CD4-positive, alpha-beta T cell treated with Interleukin-2 at 100 ng/mL for 4 hours (primary cell): ENCODE measurements at places on chromosomes 11 and 22.
A peak's percentile ranks its signal among the peaks of the same experiment; 100 is the strongest.

DNA sequence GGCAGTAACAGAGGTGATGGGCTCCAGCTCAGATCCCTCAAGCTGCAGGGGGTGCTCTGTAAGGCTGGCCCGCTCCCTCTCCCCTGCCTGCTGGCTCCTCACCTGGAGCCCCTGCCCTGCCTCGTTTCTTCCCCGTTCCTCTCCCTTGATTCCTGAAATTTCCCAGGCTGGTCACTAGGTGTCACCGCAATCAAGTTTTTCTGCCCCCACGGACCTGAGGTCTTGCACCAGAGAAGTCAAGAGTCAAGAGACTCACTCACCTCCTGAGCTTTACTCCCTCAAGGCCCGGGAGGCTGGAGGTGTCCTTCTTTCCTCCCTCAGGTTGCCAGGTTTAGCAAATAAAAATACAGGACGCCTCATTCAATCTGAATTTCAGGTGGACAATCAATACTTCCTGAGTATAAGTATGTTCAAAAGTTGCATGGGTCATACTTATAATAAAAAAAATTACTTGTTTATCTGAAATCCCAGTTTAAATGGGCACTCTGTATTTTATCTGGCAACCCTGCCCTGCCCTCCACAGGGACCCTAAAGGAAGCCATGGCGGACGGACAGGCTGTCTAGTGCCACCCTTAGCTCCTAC, 69.2 kb downstream of the SCUBE1 start:
- peak; percentile 59 for DNase-seq

GRCh38 chr11:58617976-58618557, 4.4 kb upstream of the CNTF start:
- no peak for DNase-seq

DNA sequence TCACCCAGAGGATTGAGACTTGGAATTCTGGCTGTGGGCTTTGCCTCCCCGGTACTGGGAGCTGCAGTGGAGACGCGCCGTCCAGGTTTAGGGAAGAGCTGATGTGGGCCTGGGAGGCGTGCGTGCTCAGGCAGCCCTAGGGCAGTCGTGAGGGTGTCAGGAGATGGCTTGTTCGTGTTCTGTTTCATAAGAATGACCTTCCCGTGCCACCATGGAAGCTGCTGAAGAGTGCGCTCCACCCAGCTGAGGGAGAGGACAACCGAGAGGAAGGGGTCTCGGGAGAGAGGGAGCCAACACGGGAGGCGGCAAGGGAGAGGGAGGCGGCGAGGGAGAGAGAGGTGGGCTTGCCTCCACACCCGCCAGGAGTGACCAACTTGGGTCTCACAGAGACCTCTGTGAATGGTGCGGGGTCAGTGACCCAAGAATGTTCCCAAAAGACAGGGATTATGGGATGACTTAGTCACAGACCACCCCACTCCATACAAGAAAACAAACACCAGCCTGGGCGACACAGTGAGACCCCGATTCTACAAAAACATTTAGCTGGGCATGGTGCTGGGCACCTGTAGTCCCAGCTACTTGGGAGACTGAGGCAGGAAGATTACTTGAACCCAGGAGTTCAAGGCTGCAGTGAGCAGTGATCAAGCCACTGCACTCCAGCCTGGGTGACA, 14.7 kb upstream of the TRMU start:
- DNase-seq, result no peak

DNA sequence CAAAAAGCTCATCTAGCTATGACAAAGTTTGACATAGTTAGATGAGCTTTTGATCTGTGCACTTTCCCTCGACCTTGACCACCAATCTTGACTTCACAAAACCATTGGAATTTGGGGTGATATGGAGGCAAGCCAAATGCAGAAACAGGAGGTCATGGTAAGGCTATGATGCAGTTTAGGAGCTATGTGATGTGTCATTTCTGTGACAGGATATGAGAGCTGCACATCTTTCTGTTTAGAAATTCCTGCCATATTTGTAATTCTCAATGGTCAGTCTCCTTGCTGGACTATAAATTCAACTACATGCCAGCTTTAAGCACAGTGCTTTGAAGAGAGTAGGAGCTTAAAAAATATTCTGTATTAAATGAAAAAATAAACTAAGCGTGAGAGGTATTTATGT, 12.9 kb downstream of the OR51B6 start:
- DNase-seq, result no peak

DNA sequence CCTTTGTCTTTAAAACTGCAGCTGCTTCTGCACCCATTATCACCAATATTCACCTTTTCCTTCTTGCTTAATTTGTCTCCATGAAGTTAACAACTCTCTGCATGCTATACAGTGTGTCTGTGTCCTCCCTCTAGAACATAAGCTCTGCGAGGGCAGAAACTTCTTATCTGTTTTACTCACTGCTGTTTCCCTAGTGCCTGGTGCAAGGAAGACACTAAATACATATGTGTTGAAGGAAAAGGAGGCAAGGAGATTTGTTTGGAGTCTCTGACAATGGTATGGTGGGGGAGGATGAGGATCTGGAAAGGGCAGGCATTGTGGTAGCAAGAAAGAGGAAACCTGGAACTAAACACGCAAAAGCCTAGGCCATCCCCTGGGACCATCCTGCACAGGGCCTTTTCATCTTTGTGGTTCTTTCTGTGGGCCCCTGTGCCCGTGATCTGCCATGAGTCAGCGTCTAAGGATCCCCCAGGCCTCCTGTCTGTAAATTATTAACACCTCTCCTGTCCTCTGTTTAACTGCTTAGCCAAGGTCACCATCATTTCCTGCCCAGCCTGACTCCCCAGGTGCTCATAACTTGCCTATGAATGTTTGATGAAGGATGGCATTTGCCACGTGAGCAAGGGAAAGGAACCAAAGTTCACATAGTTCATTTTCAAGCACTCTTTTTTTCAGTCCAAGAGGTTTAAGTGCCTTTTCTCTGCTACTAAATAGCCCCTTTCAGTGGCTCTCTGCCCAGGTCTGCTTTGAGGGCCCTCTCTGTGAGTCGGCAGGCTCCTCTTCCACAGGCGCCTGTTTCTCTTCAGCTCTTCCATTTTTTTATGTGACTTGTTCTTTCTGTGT, 131.1 kb downstream of the RASSF10 start:
- no peak for DNase-seq

DNA sequence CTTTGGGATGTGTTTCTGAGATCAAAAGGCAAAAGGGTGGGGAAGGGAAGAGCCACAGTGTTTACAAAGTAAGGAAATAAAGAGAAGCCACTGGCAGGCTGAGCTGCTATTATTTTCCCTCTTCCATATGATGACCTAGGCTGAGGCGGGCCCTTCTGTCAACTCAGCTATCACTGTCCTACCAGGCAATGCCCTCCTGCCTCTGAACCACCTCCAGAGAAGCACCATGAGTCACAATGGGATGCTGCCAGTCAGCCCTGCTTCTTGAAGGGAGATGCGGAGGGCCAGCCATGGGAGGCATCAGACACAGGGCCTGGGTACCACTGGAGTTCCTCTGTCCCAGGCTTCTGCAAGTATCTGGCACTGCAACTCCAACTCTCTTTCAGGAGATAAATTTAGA, 107.9 kb upstream of the BID start:
- no peak for DNase-seq

GRCh38 chr11:87030458-87031054, 7.2 kb upstream of the TMEM135 start:
- DNase-seq, result peak; percentile 22

- no peak for DNase-seq
Observed at GRCh38 chr22:20646415-20646814, 127.5 kb upstream of the SERPIND1 start.

- no peak for DNase-seq
Observed at GRCh38 chr22:31106001-31106571, 1.3 kb downstream of the SELENOM start.

DNA sequence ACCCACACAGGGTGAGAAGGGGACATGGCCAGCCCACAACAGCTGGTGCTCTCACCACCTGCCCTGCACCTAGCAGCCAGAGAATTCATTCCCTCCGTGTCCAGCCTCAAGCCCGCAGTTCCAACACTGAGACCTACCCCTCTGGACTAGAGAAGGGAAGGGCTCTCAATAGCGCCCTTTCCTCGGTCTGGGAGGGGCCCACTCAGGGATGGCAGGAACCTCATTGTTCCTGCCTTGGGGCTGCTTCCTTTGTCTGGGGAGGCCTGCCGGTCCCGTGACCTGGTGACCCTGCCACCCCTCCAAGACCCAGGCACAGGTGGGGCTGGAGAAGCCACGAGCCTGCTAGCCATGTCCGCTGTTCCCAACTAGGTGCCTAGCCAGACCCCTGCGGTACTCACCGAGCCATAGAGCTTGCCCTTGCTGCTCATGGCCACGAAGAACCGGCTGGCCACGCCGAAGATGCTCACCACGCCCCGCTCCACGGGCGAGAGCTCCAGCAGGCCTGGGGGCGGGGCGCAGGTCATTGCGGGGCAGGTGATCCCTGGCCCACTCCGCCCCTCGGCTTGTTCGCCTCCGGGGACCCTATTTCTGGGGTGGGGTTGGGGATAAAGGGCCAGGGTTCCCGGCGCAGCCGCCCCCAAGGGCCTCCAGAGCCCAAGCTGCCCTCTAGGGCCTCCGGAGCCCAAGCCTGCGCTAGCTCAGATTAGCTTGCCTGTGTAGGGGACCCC, 1.4 kb downstream of the FGF4 start:
- DNase-seq, result no peak

DNA sequence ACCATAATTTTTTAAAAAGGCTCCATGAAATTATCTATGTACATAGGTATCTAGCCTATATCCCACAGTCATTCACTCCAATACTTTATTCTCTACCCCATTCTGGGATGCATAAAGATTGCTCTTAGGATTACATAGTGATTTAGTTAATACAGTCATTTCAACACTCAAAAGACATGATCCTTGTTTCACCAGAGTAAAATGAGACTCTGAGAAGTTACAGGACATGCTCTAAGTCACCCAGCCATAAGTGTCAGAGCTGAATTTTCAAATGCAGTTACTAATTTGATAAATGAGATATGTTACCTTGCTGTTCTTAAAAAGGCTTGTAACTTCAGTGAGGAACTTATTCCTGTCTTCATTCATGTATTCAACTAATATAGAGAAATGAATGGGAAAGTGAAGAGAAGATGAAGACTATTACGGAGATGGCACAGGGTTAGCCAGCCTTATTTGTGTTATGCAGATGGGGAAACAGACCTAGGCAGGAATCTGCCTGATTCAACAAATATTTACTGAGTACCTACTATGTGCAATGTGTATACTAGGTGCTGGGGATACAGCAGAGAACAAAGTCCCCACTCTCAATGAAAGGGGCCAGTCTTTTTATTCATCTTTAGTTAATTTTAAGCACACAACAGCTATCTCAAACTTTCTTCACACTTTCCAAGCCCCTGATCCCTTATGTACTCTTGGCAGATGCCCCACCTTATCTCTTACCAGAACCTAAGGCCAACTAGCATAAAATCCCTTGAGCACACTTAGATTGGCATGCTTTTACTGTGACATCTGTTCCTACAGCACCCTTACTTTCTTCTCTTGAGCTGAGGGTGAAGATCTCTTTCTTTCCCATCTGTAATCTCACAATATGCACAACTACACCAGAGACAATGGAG, 21.6 kb downstream of the MAPK1 start:
- no peak for DNase-seq

DNA sequence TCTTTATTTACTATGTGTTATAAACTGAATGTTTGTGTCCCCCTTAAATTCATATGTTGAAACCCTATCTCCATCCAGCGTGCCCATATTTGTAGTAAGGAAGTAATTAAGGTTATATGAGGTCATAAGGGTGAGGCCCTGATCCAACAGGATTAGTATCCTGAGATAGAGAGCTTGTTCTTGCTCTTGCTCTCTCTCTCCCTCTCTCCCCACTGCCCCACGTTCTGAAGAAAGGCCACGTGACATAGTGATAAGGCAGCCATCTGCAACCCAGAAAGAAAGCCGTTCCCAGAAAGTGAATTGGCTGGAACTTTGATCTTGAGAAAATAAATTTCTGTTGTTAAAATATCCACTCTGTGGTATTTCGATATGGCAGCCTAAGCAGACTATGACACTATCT, 212.5 kb downstream of the SWAP70 start:
- DNase-seq, result no peak

DNA sequence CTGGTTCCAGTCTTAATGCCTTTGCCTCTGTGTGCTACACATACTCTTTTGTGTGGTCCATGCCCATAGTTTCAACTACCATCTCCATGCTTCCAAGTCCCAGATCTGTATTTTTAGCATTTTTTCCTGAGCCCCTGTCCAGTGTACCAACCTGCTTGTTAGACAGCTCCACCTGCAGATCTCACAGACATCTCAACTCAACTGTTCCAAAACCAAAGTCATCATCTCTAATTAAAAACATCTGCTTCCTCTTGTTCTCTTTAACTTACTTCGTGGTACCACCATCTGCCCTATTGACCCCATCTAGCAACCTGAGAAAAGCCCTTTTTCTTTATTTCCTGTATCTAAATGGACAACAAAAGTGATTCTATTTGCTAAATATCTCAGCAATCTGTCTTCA, 8.6 kb upstream of the KMT2A start:
- no peak for DNase-seq

GRCh38 chr11:772429-773390, 4.6 kb downstream of the GATD1 start:
- no peak for DNase-seq

GRCh38 chr22:42893371-42894150, 36.5 kb upstream of the ARFGAP3 start:
- peak; percentile 25 for DNase-seq

- no peak for DNase-seq
Observed at GRCh38 chr11:23313001-23313400, 452.7 kb upstream of the CCDC179 start.

DNA sequence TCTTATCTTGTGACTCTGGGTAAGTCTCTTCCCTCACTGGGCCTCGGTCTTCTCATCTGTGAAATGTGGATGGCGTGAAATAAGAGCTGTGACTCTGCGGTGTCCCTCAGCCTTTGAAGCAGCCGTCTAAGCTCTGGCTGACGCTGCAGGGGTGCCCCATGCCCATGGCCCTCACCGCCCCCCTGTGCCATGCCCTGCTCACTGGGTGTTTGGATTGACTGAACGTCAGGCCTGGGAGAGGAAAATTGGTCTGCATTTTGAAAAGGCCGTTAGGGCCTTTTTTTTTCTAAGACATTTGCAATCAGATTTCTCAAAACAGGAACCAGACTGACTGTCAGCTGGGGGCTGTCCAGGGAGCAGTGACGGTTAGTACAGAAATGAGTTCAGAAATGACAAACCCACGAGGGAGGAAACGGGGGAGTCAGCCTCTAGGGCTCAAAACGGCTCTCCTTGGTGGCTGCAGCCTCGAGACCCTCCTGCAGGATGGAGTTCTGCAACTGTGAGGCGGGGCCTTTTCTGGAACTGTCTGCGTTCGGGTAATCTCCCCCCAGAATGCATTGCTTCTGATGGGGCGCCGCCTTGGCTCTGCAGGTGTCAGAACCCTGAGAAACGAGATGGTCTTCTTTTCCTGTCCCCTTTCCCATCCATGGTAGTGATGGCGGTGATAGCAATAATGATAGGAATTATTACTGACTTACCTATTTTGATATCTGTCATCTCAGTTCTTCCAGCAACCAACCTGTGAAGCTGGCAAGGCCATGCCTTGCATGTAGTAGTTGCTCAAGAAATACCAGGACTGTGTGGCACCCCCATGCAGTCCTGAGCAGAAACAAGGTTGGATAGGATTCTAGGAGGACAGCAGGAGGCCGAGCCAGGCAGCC, 2.0 kb downstream of the GRK2 start:
- peak; percentile 68 for DNase-seq
